ENCODE measurements at places on chromosomes 4 and X. TPM values are rescaled to one million over a fixed set of nuclear protein-coding genes. Genes with fewer than 3 reads are reported as not detected.

SPIN2A gene
- 2.2 TPM for total RNA-seq

DNA sequence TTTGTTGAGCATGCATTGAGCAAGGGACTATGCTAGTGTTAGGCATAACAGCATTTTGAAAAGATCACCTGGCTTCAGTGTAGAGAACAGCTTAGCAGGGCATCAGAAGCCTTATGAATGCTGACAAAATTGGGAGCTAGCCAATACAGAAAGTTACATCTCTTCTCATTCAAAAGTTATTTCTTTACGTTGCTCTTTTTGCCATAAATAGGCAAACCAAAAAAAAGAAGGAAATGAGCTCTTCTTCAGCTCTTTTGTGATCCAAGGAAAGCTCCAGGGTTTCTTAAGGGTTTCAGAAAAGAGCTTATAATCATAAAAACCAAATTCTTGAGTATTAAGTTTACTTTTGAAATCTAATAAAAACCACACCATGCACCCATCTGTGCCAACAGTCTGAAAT is 35.2 kb upstream of the LNX1 start:
- no peak overlapping the region for H3K4me3 ChIP-seq
- H3K36me3 ChIP-seq: no peaks in the 10 kb centered on the region
- no peaks in the 10 kb centered on the region for H3K4me1 ChIP-seq
- H3K27ac ChIP-seq: no peak overlapping the region
- DNase-seq: no peak
- peaks cover 4% of the 10 kb centered on the region for H3K27me3 ChIP-seq

NALF2 gene
- 3.4 TPM for total RNA-seq

BOD1L1 gene
- total RNA-seq: 42.1 TPM

SASH3 gene
- not detected for total RNA-seq

GRCh38 chr4:181822005-181822375 is 421.2 kb upstream of the TENM3 start:
- peaks cover 3% of the 10 kb centered on the region for H3K36me3 ChIP-seq
- H3K4me1 ChIP-seq: peaks cover 34% of the 10 kb centered on the region
- H3K27me3 ChIP-seq: peaks cover 12% of the 10 kb centered on the region
- DNase-seq: no peak
- no peak overlapping the region for H3K4me3 ChIP-seq
- H3K27ac ChIP-seq: no peak overlapping the region

Data from progenitor cell of endocrine pancreas (in vitro differentiated cells).